Kidney capillary endothelial cell (primary cell): ENCODE measurements at places on chromosomes 5 and 9.

DNA sequence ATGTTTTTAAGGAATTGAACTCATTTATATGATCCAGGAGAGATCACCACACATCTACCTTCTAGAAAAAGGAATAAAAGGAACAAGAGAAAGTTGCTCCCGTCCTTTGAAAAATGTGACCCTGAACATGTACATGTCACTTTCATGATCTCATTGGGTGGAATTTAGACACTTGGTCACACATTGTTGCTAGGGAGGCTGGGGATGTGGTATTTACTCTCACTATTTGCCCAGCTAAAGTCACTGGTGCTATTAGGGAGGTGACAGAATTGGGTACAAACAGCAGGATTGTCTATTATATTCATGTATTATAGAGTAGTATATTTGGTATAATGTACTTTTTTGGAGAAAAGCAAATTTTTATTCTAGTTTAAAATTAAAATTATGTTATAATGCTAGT lies 2.1 kb upstream of the CDH10 start:
- no peak for DNase-seq

- DNase-seq = no peak
These were observed 139.4 kb upstream of the IRX1 start for GRCh38 chr5:3456121-3456681.

GRCh38 chr5:1860021-1860610 lies 22.6 kb downstream of the IRX4 start:
- no peak for DNase-seq

DNA sequence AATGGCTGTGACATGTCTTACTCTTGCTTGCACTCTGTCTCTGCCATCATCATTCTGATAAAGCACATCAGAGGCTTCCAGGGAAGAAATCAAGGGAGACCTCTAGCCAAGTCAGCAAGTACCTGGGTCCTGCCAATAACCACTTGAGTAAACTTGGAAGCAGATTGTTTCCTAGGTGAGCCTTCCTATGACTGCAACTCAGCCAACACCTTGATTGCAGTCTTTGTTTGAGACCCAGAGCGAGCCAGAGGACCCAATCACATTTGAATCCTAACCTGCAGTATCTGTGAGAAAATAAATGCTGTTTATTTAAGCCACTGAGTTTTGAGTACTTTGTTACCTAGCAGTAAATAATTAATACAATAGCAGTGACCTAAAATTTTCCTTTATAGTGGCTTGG lies 356.8 kb upstream of the CHD1 start:
- DNase-seq = no peak

DNA sequence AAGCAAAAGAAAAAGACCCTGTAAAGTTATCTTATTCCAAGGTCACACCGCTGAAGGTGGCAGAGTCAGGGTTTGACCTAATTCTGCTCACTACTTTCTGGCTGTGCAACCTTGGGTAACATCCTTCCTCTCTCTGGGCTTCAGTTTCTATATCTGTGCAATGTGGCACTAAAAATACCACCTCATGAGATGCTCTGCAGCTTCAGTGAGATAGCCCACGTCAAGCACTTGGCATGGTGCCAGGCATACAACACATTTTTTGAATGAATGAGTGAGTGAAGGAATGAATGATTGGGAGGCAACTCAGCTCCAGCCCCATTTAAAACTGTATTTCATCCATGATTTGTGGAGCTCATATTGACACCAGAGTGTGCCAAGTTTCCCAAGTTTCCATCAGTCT lies 62.3 kb downstream of the FOXI1 start:
- DNase-seq = no peak
